ENCODE measurements at places on chromosomes 13 and 19. TPM values are rescaled to one million over a fixed set of nuclear protein-coding genes. Genes with fewer than 3 reads are reported as not detected.

Gene CBY2
- 0.63 TPM for polyA plus RNA-seq

Gene CGB1
- polyA plus RNA-seq = not detected

DNA sequence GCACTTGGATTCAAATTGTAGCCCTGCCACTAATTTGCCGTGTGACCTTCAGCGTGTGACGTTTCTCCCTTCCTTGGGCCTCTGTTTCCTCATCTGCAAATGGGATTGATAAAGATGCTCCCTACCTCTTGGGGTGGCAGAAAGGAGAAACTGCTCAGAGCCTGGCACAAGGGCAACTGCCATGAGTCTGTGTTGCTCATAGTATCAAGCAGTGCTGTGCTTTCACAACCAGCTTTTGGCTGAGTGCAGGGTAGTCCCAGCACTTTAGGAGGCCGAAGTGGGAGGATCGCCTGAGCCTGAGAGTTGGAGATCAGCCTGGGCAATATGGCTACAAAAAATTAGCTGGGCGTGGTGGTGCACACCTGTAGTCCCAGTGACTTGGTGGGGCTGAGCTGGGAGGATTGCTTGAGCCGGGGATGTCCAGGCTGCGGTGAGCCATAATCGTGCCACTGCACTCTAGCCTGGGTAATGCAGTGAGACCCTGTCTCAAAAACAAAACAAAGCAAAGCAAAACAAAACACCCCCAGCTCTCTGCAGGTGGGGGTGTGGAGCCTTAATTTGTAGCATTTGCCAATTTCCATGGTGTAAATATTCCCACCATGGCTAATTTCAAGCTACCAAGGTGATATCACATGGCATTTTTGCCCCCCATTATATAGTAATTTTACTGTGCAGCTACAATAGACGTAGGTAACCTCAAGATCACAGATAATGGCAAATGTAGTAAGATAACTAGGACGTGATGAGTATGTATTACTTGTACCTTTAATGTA, 1.6 kb upstream of the MARK4 start:
- DNase-seq = no peak

Gene ZNF528
- 4.2 TPM for polyA plus RNA-seq

DNA sequence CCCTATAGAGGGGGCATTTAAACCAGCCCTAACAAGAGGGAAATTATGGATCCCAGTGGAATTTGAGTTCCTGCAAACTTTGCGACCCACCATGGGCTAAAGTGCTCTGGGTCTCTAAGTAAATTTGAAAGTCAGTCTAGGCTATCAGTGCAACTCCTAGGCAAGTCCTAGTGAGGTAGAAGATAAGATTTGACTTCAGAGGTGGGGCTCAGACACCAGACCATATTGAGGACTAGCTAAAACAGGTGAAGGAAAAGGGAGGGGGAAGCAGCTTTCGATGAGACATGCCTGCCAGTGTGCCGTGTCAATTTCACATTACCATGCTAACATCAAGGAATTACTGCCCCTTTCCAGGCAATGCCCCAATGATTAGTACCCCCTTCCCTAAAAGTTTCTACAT, 38.4 kb downstream of the CD320 start:
- DNase-seq = no peak

DNA sequence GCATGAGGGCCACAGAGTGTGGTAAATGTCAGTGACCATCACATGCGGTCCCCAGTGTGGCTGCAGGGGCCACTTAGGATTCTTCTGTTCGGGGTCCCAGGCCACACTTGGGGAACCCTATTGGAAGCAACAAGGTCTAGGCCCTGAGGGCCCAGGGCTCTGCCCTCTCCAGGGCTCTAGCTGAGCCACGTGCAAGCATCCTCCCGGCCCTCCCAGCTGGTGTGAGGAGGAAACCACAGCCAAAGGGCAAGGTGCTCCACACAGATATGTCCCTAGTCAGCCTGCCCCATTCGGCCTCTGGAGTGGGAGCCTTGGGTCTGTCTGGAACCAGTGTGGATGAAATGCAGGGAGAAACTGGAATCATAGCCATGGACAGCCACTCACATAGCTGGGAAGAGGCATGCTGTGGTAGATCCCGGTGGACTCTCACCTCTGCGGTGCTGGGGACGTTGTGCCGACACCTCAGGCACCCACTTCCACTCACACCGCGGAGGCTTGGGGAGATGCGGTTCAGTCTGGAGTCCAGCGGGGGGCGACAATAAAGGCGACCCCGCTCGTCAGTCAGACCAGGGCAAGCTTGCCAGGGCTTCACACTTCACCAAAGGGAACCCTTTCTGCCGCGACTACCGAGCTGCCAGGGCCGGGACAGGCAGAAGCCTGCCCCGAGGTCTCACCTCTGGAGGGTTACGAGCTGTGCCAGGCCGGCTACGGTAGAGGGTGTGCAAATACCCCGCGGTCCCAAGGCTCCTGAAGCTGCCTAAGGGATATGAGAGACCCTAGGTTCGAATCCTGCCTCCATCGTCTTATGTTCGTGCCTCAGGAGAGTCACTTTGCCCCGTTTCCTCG, 4.3 kb upstream of the ZNF497 start:
- DNase-seq = no peak

DNA sequence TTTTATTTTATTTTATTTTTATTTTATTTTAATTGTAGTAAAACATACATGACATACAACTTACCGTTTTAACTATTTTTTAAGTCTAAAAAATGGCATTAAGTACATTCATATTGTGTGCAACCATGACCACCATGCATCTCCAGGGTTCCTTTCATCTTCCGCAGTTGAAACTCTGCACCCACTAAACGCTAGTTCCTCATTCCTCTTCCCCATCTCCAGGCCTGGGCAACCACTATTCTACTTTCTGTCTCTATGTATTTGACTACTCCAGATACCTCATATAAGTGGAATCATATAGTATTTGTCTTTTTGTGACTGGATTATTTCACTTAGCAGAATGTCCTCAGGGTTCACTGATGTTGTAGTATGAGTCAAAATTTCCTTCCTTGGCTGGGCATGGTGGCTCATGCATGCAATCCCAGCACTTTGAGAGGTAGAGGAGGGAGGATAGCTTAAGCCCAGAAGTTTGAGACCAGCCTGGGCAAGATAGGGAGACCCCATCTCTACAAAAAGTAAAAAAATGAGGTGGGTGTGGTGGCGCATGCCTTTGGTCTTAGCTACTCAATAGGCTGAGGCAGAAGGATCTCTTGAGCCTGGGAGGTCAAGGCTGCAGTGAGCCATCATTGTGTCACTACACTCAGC, 55.7 kb upstream of the ZNF507 start:
- DNase-seq = no peak

Gene UBE2L5
- polyA plus RNA-seq = not detected

Gene S1PR5
- polyA plus RNA-seq = 3.6 TPM

DNA sequence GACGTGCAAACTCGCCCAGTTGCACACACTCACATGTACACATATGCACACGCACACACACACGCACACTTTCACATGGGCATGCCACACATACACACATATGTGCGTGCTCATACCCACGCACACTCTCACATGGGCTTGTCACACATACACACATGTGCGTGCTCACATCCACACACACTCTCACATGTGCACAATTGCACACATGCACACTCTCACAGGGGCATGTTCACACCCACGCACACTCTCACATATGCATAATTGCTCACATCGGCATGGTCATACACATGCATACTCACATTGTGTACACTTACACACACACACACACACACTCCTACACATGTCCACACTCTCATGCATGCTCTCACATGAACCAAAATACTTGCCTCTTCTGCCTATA, 32.8 kb upstream of the PEPD start:
- no peak for DNase-seq

Gene ZNF320
- 20.8 TPM for polyA plus RNA-seq

- peak; percentile 95 for DNase-seq
These were observed 297.3 kb downstream of the ZNF536 start for GRCh38 chr19:30669329-30670010.

DNA sequence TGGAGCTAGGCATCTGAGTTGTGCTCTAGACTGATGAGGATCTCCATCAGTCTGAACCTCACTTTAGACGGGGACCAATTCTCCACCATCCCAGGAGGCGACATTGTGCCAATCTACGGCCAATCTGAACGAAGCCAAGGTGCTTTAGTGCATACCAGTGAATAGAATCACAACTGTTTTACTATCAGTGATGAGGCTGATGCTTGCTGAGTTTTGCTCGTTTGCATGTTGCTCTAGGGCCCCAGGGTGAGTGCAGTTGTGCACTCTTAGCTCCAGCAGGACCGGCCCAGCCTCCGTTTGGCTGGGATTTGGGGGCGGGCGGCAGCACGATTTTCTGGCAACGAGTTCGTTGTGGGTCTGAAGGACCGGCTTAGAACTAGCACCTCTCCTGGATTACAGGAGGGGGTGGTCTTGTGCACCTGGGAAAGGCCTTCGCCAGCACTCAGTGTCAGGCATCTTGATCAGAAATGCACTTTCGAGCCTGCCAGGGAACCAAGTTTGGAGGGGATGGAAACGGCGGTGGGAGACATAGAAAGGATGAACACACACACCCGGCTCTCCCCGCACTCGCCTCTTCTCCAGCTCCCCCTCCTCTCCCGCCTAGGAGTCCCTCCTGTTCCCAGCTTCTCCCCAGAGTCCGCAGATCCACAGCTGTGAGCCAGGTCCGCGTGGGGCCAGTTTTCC, 4.4 kb downstream of the GSX1 start:
- no peak for DNase-seq

GRCh38 chr19:7914099-7914498, 531 bp upstream of the TGFBR3L start:
- no peak for DNase-seq

DNA sequence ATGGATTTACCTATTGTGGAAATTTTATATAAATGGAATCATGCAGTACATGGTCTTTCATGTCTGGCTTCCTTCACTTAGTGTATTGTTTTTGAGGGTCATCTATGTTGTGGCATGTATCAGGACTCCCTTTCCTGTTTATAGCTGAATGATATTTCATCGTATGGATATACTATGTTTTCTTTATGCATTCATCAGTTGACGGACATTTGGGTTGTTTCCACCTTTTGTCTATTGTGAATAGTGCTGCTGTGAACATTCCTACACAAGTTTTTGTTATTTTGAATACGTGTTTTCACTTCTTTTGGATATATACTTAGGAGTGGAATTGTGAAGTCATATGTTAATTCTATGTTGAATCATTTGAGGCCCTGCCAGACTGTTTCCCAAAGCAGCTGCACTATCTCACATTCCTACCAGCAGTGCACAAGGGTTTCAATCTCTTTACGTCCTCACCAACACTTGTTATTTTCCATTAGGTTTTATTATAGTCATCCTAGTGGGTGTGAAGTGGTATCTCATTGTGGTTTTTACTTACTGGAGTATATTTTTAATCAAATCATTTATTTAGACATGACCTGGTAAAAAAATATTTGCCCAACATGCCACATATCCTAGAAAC, 262.7 kb downstream of the DLEU7 start:
- no peak for DNase-seq

DNA sequence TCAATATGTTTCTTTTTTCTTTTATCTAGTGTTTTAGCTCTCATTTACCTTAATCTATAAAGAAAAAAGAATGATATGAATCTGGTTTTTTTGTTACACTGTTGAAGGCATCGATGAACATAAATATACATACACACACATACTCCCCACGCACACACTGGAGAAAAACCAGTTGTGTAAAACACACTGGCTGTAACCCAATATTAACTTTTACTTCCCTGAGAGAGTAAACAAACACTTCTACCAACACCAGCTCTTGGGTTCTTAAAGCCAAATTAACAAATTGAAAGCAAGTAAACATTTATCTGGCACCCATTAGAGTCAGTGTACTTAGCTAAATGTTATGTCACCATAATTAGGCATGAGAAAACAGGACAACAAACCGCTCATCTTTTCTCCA, 145.7 kb downstream of the ABCC4 start:
- no peak for DNase-seq

DNA sequence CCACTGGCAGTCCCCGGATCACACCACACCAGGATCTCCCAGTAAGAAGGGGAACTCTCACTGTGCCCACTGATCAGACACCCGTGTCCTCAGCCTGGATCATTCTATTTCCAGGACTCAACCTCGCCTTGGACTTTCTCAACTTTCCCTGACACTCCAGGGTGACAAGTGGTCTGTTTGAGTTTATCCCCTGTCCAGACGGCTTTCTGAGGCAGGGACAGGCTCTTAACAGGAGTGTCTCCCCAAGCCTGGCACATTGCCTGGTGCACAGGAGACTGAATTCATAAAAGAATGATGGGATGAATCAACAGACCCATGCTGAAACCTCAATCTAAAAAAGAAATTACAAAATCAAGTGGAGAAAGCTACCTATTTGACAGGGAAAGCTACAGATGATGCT, 606.6 kb downstream of the EFNB2 start:
- DNase-seq = no peak

GRCh38 chr19:661427-662196, 1.4 kb downstream of the RNF126 start:
- DNase-seq = no peak

- no peak for DNase-seq
These were observed 53.1 kb upstream of the CYSLTR2 start for GRCh38 chr13:48600374-48601364.

DNA sequence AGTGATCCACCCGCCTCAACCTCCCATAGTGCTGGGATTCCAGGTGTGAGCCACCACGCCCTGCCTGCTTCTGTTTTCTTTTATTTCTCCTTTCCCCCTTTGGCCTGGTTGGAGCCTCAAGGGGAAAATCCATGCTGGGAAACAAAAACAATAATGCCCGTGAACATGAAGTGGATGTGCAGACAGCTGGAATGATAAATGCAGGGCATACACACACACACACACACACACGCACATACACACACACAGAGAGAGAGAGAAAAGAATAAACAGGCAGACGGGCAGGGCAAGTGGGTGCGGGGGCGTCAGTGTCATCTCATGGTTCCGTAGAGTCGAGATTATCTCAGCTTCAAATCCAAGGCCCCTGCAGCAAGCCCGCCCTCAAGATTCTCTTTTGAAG, 4.4 kb upstream of the PLEKHF1 start:
- no peak for DNase-seq

DNA sequence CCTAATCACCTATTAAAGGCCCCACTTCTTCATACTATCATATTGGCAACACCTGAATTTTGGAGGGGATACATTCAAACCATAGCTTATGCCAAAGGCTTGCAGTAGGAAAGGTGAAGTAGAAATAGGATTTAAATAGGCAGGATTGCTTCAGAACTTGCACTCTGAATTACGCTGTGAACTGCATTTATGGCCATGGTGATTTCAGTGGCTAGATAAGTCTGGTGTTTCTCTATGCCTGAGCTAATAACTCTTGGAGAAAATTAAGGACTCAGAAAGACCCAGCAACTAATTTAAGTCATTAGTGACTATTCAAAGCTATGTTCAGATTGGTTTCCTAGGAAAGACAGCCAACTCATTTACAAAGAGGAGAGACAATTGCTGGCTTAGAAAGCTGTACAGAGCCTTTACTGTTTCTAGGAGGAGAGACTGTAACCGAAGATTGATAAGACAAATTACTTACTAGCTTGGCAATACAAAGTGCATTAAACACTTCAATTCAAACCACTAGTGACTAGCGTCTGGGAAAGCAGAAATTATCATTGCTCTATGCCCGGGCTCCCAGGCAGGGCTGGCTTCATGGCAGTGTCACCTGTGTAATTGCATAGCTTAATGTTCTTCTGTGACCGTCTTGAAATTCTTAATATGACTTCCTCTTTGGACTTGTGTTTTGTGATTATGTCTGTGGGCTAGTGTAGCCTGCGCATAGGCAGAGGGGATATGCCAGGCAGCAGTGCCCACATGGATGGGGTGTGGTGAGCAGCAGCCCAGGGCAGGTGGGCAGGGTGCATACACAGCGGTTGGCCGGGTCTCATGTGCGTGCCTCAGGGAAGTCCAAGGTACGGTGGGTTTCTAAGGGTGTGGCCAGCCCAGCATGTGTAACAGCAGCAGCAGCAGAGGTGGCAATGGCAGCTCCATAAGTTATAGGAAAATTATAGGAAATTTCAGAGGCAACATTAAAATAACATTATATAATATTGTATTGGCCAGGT, 60.1 kb downstream of the KL start:
- no peak for DNase-seq

Data from H1 (cell line).